Stimulated activated CD4-positive, alpha-beta T cell treated with anti-CD3 and anti-CD28 coated beads, Interleukin-1b, Interleukin-23, amount 100 ng/mL, for 24 hours (primary cell): ENCODE measurements at places on chromosomes 1 and 21.

DNA sequence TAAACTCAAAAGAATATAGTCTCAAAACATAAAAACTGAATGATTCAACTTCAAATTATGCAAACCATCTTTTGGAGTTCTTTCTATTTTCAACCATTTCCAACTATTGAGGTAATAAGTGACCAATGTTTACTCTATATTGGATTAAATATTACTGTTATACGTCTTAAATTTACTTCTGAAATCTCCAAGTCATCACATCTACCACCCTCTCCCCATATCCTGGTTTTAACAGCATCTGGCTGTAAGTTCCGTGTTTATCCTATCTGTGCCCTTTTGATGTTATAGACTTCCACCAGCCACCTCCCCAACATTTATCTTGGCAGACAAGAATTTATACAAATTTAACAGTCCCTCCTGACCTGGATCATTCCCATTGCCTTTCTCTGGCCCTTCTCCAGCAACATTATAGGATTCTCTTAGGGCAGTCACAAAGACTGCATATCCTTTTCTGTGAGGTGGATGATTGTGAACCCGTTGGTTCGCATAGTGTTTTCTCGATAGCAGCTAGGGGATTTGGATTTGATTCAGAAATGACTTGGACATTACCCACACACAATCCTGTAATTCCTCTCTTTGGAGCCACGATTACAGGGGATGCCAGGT, 313.4 kb upstream of the FMN2 start:
- no peak for DNase-seq

GRCh38 chr1:195236991-195237889, 1371.0 kb downstream of the KCNT2 start:
- no peak for DNase-seq

DNA sequence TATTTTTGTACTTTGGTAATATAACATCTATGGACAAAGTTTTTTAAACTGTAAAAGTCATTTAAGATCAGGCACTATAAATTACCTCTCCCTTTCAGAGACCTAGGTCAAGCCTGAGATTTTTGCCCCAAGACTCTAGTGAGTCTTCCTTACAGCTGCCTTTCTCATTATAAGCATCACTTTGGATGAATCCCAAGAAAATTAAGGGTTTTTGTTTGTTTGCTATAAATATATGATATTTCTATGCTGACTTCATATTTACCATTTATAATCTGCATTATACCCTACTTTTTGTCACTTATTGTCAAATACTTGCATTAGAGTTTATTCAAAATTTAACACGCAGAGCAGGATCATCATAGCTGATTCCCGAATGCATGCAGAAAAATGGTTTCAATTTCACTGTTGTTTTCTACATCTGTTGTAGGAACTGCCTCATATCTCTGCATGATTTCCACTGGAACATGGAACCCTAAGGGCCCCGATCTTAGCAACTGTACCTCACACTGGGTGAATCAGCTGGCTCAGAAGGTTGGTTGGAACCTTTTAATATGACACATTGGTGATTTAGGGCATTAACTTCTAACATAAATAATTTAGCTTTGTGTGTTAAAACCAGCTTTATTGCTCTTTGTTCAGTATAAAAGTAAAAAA, 150.0 kb downstream of the ADGRL2 start:
- no peak for DNase-seq

DNA sequence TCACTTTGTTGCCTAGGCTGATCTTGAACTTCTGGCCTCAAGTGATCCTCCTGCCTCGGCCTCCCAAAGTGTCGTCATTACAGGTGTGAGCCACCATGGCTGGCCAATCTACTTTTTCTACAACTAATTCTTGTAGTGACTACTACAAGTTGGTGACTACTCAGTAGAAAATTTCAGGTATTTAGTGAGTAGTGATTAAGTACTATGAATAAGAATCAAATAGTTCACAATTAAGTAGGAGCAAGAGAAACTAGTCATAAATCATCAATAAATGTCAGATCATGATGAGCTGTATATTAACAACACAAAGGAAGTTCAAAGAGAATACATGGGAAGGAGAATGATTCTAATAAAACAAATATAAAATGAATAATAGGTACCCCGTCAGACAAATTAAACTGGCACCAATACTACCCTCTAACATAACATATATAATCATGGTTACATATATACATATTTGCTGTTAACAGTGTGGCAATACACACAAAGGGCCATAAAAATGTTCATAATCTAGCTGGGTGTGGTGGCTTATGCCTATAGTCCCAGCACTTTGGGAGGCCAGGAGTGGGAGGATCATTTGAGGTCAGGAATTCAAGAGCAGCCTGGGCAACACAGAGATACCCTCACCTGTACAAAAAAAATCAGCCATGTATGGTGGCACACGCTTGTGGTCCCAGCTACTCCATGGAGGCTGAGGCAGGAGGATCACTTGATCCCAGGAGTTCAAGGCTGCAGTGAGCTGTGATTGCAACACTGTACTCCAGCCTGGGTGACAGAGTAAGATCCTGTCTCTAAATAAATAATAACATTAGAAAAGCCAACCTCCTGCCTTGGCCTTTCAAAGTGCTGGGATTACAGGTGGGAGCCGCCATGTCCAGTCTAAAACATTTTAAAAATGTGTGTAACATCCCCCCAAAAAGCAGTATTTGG, 19.1 kb downstream of the YY1AP1 start:
- DNase-seq = no peak

- DNase-seq = no peak
Observed at GRCh38 chr1:23977854-23978191, 2.3 kb downstream of the SRSF10 start.

DNA sequence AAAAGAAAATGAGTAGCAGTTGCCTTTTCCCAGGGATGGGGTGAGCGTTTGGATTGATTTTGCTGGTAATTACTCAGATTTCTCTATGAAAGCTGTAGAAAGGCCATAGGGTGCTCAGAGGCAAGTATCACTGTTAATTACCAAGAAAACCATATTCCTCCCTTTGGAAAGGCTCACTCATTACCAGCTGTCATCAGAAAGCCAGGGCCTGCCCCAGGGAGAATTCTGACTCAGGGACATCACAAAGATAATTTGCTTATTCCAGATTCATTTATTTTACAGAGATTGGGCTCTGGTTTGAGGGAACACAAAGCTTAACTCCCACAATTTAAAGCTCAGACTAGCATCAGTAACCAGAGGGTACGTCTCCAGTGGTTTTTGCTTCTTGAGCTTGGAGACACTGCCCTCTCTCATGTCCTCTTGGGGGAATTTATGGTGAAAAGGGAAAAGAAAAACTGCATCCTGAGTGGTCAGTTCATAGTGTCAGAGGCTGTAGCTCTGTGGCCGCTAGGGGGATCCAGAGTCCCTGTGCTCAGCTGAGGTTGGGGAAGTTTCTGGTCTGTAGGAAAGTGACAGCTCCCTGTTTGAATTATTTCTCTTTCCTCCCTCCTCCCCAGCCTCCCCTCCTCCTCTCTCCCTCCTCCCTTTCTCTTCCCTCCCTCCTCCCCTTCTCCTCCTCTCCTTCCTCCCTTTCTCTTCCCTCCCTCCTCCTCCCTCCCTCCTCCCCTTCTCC, 204.3 kb downstream of the KCNJ6 start:
- DNase-seq = no peak
